MCF 10A (cell line): ENCODE measurements at places on chromosomes 3 and 15.

DNA sequence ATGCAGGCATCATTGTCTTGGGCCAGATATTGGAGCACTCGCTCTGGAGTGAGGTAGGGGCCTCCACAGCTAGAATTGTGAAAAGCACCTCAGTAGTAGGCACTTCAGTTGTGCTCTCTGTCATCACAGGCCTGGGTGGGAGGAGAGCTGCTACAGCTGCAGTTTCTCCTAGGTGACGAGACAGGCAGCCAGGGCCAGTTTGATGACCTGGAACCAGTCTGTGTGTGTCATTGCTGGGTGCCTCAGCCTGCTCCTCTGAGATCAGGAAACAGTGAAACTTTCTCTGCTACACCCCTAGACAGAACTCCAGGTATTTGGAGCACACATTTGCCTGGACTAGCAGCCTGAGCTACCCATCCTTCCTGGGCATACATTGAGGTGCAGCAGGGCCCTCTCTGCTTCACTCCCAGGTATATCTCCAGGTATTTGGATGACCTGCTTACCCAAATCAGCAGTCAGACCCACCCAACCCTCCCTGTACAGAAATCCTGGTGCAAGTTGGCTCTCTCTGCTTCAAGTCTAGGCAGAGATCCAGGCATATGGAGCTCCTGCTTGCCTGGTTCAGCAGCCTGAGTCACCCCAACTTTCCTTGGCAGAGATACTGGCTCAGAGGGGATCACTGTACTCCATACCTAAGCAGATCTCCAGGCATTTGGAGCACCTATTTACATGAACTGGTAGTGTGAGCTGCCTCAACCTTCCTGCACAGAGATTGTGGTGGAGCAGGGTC lies 54.3 kb upstream of the SGO1 start:
- H3K4me1 ChIP-seq, result no peaks in the 10 kb centered on the region
- no peak overlapping the region for H3K27ac ChIP-seq
- no peak overlapping the region for H3K4me3 ChIP-seq
- H3K27me3 ChIP-seq, result no peaks in the 10 kb centered on the region

- DNase-seq, result no peak
- no peaks in the 10 kb centered on the region for H3K27me3 ChIP-seq
- H3K27ac ChIP-seq, result no peak overlapping the region
- H3K36me3 ChIP-seq, result peaks cover 9% of the 10 kb centered on the region
- H3K4me3 ChIP-seq, result no peak overlapping the region
Observed at GRCh38 chr15:25181293-25182097, 226.7 kb downstream of the SNRPN start.

- no peak overlapping the region for H3K4me3 ChIP-seq
- no peak for DNase-seq
- H3K4me1 ChIP-seq, result peaks cover 14% of the 10 kb centered on the region
- H3K27me3 ChIP-seq, result no peaks in the 10 kb centered on the region
- H3K36me3 ChIP-seq, result no peaks in the 10 kb centered on the region
- no peak overlapping the region for H3K27ac ChIP-seq
Observed at GRCh38 chr3:118781839-118782238, 252.8 kb downstream of the IGSF11 start.

DNA sequence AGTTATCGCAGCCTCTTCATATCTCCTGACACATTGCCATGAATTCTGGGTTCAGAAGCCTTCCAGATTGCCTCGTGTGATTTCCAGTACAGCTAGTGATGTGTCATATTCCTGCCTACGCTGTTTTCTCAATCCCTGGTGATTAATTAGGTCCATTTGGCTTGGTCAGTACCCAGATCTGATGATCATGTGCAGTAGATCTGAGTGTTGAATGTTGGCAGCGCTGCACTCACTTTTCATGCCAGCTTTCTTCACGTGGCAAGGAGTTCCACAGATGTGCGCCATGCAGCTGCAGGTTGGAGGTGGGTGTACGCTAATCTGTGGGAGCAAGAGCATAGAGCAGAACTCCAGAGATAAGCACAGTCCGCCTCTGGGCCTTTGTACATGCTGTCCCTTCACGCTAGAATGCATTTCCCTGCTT lies 86.9 kb upstream of the COL6A5 start:
- H3K36me3 ChIP-seq, result no peaks in the 10 kb centered on the region
- no peak overlapping the region for H3K4me3 ChIP-seq
- H3K4me1 ChIP-seq, result peaks cover 7% of the 10 kb centered on the region
- no peaks in the 10 kb centered on the region for H3K27me3 ChIP-seq
- H3K27ac ChIP-seq, result no peak overlapping the region
- peak; percentile 62 for DNase-seq

DNA sequence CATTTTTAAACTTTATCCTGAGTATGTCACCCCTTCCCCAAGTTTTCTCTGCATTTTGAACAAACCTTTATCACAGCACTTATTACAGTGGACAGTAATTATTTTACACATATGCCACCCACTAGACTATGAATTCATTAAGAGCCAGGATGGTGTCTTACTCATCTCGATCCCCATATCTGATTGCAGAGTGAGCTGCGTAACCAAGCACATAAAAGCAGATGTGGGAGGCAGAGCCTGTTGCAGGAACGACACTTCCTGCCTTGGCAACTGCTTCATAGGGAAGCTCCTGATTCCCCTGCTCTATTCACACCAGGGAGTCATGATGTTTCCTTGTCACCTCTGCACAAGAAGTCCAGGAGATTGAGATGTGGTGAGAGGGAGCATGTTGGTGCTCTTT lies 91.1 kb downstream of the MINAR1 start:
- no peak overlapping the region for H3K27ac ChIP-seq
- H3K36me3 ChIP-seq, result no peaks in the 10 kb centered on the region
- DNase-seq, result no peak
- H3K27me3 ChIP-seq, result peaks cover 4% of the 10 kb centered on the region

GRCh38 chr3:134364061-134364935 lies 9.9 kb downstream of the AMOTL2 start:
- H3K27ac ChIP-seq, result peak overlapping the region; percentile 28
- peak overlapping the region; percentile 29 for H3K4me3 ChIP-seq
- H3K27me3 ChIP-seq, result no peaks in the 10 kb centered on the region
- DNase-seq, result peak; percentile 96
- H3K36me3 ChIP-seq, result peaks cover 98% of the 10 kb centered on the region
- peaks cover 30% of the 10 kb centered on the region for H3K4me1 ChIP-seq

- H3K27ac ChIP-seq, result no peak overlapping the region
- no peak overlapping the region for H3K4me3 ChIP-seq
- no peaks in the 10 kb centered on the region for H3K36me3 ChIP-seq
- no peaks in the 10 kb centered on the region for H3K27me3 ChIP-seq
Observed at GRCh38 chr3:73608456-73609314, 16.1 kb downstream of the PDZRN3 start.

DNA sequence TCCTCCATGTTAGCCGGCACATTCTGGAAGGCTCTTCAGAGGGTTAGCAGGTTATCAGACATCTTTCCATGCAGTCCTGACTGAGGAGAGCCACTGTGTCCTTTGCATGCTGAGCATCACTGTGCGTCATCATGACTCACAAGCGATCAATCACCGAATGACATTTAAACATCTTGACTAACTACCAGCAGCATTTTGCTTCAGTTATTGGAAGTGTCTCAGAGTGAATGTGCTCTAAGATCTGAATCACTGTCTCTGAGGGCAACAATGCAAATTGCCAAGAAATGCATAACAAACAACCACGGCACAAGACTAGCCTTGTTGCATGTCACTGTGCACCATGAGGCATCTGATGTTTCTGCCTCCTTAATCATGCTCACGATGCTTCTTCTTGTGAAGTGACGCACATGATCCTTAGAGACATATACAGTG lies 18.3 kb upstream of the ATP8B4 start:
- peaks cover 41% of the 10 kb centered on the region for H3K4me1 ChIP-seq
- H3K4me3 ChIP-seq, result no peak overlapping the region
- H3K36me3 ChIP-seq, result peaks cover 5% of the 10 kb centered on the region

- no peak overlapping the region for H3K4me3 ChIP-seq
- no peaks in the 10 kb centered on the region for H3K27me3 ChIP-seq
- no peaks in the 10 kb centered on the region for H3K36me3 ChIP-seq
- H3K4me1 ChIP-seq, result no peaks in the 10 kb centered on the region
- H3K27ac ChIP-seq, result no peak overlapping the region
Observed at GRCh38 chr15:25694239-25694584, 168.9 kb downstream of the ATP10A start.

GRCh38 chr3:59605318-59605717 lies 555.5 kb upstream of the CFAP20DC start:
- no peak overlapping the region for H3K27ac ChIP-seq
- H3K36me3 ChIP-seq, result no peaks in the 10 kb centered on the region
- no peak overlapping the region for H3K4me3 ChIP-seq
- H3K27me3 ChIP-seq, result no peaks in the 10 kb centered on the region
- no peaks in the 10 kb centered on the region for H3K4me1 ChIP-seq

- no peak overlapping the region for H3K4me3 ChIP-seq
- H3K27me3 ChIP-seq, result no peaks in the 10 kb centered on the region
- H3K36me3 ChIP-seq, result peaks cover 7% of the 10 kb centered on the region
- H3K27ac ChIP-seq, result no peak overlapping the region
- DNase-seq, result no peak
Observed at GRCh38 chr3:58261954-58262666, 24.5 kb downstream of the ABHD6 start.

- H3K4me3 ChIP-seq, result no peak overlapping the region
- H3K36me3 ChIP-seq, result no peaks in the 10 kb centered on the region
- DNase-seq, result no peak
- peaks cover 33% of the 10 kb centered on the region for H3K27me3 ChIP-seq
- no peak overlapping the region for H3K27ac ChIP-seq
- peaks cover 8% of the 10 kb centered on the region for H3K4me1 ChIP-seq
Observed at GRCh38 chr15:65418596-65418995, 4.2 kb downstream of the IGDCC4 start.

GRCh38 chr3:122985539-122985938 lies 42.0 kb downstream of the SEMA5B start:
- no peak overlapping the region for H3K27ac ChIP-seq
- H3K27me3 ChIP-seq, result peaks cover 57% of the 10 kb centered on the region
- no peak for DNase-seq
- H3K4me3 ChIP-seq, result no peak overlapping the region

GRCh38 chr3:112685420-112685819 lies 44.5 kb upstream of the CCDC80 start:
- no peak overlapping the region for H3K27ac ChIP-seq
- H3K27me3 ChIP-seq, result no peaks in the 10 kb centered on the region
- DNase-seq, result no peak

- no peaks in the 10 kb centered on the region for H3K4me1 ChIP-seq
- peaks cover 3% of the 10 kb centered on the region for H3K27me3 ChIP-seq
- DNase-seq, result no peak
- H3K36me3 ChIP-seq, result no peaks in the 10 kb centered on the region
Observed at GRCh38 chr3:148162132-148162531, 535.6 kb upstream of the AGTR1 start.

DNA sequence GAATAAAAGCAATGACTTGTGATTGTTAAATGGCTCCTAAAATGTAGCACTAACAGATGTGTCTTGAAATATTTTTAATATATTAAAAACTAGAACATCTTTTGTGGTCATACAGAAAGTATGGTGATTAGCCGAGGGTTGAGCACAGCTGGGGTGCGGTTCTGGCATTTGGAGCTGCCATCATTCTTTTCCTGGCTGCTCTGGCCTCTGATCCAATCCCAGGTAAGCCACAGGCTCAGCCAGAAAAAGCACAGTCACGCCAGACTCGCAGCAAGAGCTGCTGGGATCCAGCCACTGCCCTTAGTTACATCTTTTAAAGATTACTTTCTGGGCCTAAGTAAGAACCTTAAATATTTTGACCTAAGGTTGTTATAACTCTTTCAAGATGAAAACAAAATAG lies 196.8 kb downstream of the PLCL2 start:
- no peaks in the 10 kb centered on the region for H3K27me3 ChIP-seq
- H3K4me1 ChIP-seq, result no peaks in the 10 kb centered on the region
- DNase-seq, result no peak
- H3K4me3 ChIP-seq, result no peak overlapping the region
- no peak overlapping the region for H3K27ac ChIP-seq
- H3K36me3 ChIP-seq, result no peaks in the 10 kb centered on the region

DNA sequence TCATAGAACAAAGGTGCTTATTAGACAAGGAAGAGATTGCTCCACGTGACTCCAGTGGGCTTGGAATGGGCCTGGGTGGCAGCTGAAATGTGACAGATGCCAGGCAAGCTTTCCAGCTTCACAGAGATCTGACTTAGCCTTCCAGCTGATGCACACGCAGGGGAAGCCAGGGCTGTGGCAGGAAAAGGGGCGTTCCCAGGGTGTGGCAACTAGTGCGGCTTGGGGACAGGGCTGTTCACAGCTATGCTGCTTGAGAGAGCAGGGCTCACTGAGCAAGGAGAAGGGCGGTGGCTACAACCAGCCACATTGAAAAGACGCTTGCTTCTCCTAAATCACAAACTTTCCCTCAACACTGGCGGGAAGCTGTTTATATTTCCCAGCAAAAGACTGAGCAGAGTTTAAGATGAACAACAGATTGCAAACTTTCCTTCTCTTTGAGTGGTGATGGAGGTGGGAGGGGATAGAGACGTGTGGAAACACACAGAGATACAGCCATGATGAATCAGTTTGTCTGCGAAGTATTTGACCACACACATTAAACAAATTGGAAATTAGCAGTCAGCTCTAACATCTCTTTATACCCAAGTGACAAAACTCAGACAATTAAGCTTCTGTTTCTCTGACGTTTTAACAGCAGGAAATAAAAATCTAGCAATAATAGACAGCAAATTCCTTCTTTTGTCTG lies 127.5 kb downstream of the BDH1 start:
- peaks cover 23% of the 10 kb centered on the region for H3K4me1 ChIP-seq
- DNase-seq, result peak; percentile 30
- no peaks in the 10 kb centered on the region for H3K36me3 ChIP-seq
- H3K27me3 ChIP-seq, result peaks cover 20% of the 10 kb centered on the region
- no peak overlapping the region for H3K4me3 ChIP-seq
- no peak overlapping the region for H3K27ac ChIP-seq

- H3K36me3 ChIP-seq, result peaks cover 11% of the 10 kb centered on the region
- no peak overlapping the region for H3K27ac ChIP-seq
- H3K4me1 ChIP-seq, result no peaks in the 10 kb centered on the region
- peaks cover 7% of the 10 kb centered on the region for H3K27me3 ChIP-seq
Observed at GRCh38 chr3:57158813-57159738, 6.1 kb downstream of the IL17RD start.

GRCh38 chr3:69803681-69804270 lies 64.5 kb downstream of the MITF start:
- DNase-seq, result no peak
- H3K4me1 ChIP-seq, result no peaks in the 10 kb centered on the region
- no peaks in the 10 kb centered on the region for H3K27me3 ChIP-seq
- no peak overlapping the region for H3K4me3 ChIP-seq
- no peaks in the 10 kb centered on the region for H3K36me3 ChIP-seq

- H3K4me1 ChIP-seq, result peaks cover 9% of the 10 kb centered on the region
- H3K27ac ChIP-seq, result no peak overlapping the region
- DNase-seq, result no peak
Observed at GRCh38 chr3:151839313-151839631, 25.4 kb downstream of the AADAC start.

- peaks cover 58% of the 10 kb centered on the region for H3K36me3 ChIP-seq
- peaks cover 19% of the 10 kb centered on the region for H3K4me1 ChIP-seq
- H3K4me3 ChIP-seq, result no peak overlapping the region
- peak; percentile 35 for DNase-seq
Observed at GRCh38 chr3:69009559-69010410, 3.7 kb downstream of the EOGT start.

GRCh38 chr3:39209329-39209970 lies 17.1 kb upstream of the XIRP1 start:
- no peak for DNase-seq
- peaks cover 40% of the 10 kb centered on the region for H3K27me3 ChIP-seq
- no peak overlapping the region for H3K4me3 ChIP-seq
- H3K36me3 ChIP-seq, result no peaks in the 10 kb centered on the region
